ENCODE measurements at places on chromosomes 12 and 14.

GRCh38 chr12:101746661-101747060 is 7.4 kb upstream of the SYCP3 start:
- no peak for DNase-seq

DNA sequence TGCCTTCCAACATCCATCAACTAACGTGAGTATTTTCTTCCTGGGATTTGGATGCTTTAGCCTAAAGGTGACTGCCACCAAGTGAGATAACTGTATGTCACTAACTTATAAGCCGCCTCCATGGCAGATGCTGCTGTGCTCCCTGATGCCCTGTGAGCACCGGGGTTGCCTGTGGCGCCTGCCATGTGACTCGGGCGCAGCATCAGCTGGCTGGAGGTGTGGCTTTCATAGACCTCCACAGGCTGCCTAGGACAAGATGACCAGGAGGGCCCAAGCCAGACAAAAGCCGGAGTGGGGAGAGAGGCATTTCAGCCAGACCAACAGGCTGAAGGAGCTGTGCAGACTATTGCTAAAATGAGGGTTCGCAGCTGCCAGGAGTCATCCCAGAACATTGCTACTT is 55.7 kb downstream of the ANAPC7 start:
- no peak for DNase-seq

GRCh38 chr12:120628919-120629318 is 11.5 kb upstream of the CABP1 start:
- no peak for DNase-seq

GRCh38 chr14:54173802-54174201 is 217.2 kb upstream of the BMP4 start:
- DNase-seq = no peak

DNA sequence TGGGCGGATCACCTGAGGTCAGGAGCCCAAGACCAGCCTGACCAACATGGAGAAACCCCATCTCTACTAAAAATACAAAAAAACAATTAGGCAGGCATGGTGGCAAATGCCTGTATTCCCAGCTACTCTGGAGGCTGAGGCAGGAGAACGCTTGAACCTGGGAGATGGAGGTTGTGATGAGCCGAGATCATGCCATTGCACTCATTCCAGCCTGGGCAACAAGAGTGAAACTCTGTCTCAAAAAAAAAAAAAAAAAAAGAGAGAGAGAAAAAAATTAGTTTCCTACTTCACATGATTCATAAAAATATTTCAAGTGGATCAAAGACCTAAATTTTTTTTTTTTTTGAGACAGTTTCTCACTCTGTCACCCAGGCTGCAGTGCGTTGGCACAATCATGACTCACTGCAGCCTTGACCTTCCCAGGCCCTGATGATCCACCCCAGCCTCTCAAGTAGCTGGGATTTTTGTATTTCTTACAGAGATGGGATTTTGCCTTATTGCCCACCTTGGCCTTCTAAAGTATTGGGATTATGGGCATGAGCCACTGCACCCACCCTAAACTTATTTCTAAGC is 24.9 kb downstream of the FCF1 start:
- DNase-seq = no peak

GRCh38 chr14:93099196-93099595 is 16.5 kb downstream of the ITPK1 start:
- no peak for DNase-seq

DNA sequence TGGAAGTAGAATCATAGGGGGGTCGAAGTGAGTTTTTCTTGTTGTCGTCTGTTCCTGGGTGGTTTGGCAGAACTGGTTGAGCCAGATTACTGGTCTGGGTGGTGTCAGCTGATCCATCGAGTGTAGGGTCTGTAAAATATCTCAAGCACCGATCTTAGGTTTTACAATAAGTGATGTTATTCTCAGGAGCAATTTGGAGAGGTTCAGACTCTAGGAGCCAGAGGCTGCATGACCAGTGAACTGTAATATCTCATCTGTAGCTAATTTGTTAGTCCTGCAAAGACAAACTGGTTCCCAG is 9.7 kb upstream of the SERPINA1 start:
- no peak for DNase-seq

DNA sequence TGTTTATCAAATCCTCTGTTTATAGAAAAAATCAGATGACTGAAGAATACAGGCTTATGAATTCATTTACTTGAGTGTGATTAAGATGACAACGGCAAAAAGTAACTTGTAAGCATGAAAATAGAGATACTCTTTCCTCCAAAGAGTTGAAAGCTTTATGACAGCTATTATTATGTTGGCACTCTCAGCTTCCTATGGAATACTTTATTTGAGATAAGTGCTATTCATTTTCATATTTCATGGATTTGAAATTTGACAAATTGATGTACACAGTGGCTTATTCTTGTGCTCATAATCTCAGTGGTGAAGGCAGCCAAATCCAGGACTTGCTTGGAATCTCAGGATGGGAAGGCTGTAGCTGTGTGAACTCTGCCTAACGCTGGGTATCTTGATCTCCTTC is 991.6 kb downstream of the GALC start:
- DNase-seq = no peak

GRCh38 chr14:89382901-89383845 is 33.9 kb downstream of the FOXN3 start:
- DNase-seq = no peak

GRCh38 chr14:89360277-89360676 is 56.8 kb downstream of the FOXN3 start:
- DNase-seq = no peak

DNA sequence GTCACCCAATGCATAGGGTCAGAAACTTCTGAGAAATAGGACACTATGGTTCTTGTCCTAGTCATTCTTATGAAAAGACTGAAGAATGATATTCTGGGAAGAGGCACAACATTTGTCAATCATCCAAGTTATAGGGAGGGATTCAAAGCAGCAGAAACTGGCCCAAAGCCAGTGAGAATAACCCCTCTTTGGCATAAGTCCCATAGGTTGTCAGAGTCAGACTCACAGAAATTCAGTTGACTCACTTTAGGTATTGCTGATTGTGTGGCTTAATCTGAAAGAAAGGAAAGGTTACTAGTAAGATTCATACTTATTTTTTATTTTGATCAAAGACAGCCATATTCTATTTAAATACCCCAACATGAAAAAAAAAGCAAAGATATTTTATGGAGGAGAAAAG is 151.0 kb downstream of the SRGAP1 start:
- DNase-seq = no peak

GRCh38 chr14:63642656-63643382 is 1.1 kb upstream of the WDR89 start:
- DNase-seq = no peak

GRCh38 chr14:73295198-73295796 is 58.0 kb downstream of the PAPLN start:
- DNase-seq = peak; percentile 36

DNA sequence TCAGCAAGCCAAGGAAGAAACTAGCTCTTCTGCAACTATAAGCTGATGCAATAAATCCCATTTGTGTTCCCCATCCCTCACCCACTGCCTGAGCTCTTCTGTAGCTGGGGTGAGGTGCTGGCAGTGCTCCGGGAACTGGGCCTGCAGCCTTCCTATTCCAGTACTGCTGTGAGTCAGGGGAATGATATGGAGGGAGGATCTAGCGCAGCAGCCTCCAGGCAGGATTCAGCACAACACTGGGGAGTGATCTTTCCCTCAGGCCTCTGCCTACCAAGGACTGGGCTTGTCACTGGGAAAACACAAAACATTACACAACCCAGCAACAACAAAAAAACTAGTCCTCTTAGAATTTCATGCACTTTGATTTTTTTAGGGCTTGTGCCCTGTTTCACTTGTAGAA is 58.7 kb downstream of the ST8SIA1 start:
- DNase-seq = no peak

- no peak for DNase-seq
Observed at GRCh38 chr12:65876161-65876560, 51.9 kb downstream of the HMGA2 start.

GRCh38 chr14:101222362-101223070 is 319.0 kb upstream of the RTL1 start:
- DNase-seq = no peak

DNA sequence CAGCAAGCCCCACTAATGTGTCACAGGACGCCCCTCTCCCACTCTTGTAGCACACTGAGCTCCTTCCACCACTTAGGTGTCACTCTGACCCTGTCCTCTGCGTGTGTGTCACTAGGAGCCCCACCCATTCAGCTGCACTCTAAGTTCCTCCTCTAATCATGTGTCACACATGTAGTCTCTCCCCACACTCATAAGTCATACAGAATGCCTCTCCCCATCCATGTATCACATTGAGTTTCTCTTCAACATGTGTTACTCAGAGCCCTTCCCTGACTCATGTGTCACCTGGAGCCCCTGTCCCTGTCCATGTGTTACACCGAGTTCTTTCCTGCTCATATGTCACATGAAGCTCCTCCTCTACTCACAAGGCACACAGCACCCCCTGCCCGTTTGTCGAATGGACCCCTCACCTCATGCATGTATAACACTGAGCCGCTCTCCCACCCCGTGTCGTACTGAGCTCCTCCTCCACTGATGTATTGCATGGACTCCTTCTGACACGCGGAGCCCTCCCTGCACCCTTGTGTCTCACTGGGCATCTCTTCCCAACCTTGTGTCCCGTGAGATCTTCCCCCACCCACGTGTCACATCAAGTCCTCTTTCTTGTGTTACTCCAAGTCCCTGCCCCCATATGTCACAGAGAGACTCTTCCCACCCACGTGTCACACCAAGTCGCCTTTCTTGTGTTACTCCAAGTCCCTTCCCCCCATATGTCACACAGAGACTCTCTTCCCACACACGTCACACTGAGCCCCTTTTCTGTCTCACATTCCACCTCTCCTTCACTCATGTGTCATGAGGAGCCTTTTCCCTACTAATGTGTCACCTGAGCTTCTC is 31.0 kb downstream of the RTL1 start:
- DNase-seq = no peak

DNA sequence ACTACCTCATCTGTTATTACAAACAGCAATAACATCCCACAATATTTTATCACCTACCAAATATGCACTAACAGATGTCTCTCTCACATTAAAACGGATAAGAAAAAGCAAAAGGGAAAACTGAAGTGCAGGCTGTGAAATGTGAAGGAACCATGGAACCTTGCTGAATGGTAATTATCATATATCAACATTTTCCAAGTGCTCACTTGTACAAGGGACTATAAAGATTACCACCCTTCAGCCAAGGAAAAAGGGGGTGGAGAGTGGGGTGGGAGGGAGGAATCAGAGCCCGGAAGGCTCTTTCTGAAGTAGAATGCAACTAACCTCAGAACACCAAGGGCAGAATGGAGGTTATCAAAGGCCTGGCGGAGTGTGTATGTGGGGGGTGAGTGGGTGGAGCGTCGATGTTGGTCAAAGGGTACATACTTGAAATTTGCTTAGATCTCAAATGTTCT is 1.2 kb downstream of the SNX6 start:
- peak; percentile 42 for DNase-seq

- no peak for DNase-seq
Observed at GRCh38 chr12:96143827-96144565, 50.2 kb upstream of the ELK3 start.

- no peak for DNase-seq
Observed at GRCh38 chr14:55450987-55451386, 10.6 kb upstream of the TBPL2 start.

GRCh38 chr14:59044707-59045106 is 143.8 kb upstream of the DAAM1 start:
- no peak for DNase-seq
